Fibroblast of skin of abdomen (primary cell): ENCODE measurements at places on chromosomes 16 and 17.

GRCh38 chr16:74465281-74465680 lies 44.0 kb upstream of the CLEC18B start:
- no peak for DNase-seq

GRCh38 chr17:42188749-42189650 lies 3.7 kb upstream of the HCRT start:
- DNase-seq: no peak

- DNase-seq: no peak
These were observed 130.2 kb downstream of the STX8 start for GRCh38 chr17:9445424-9445823.

DNA sequence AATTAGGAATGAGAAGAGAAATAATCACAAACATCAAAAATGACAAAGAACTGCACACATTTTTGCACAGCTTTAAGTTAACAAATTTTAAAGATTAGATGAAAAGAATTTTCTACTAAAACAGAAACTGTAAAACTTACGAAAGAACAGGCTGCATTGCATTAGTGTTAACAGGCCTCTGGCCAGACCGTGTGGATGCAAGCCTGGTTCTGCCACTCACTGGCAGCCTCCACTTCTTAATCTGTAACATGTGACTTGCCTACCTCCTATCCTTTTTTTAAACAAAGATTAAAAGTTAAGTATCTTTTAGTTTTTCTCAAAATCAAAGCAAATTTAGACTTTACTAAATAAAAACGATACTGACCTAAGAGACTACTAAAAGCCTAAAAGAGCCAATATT lies 37.5 kb downstream of the CREBBP start:
- peak; percentile 33 for DNase-seq

DNA sequence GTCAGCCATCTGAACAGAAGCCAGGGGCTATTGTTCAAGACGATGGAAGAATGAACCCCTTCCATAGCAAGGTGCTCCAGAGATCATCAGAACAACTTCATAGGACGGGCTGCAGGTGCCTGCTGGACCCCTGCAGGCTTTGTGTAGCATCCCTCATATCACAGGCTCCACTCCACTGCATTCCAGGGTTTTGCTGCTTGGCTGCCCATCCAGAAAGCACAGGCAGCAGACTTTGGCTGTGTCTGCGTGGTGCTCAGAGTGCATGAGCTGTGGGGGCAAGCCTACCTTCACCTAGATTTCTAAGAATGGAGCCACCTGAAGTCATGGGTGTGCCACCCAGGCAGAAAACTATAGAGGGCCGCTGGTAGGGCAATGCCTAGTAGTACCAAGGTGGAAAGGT lies 93.9 kb upstream of the NLRP1 start:
- DNase-seq: no peak

DNA sequence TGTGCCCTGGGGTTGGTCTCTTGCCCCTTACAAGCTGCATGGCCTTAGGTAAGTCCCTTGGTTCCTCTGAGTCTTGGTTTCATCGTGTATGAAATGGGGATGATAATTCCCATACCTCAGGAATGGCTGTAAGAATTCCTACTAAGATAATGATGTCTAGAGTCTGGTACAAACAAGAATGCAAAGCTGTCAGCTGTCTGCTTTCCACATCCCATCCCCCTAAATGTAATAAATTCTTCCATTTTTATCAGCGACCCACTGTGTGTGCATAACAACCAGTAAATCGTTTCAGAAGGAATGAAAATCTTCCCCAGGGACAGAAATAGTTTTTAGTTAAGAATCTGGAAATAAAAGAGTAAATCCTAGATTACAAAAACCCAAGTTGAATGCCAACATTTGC lies 95.4 kb downstream of the CPPED1 start:
- no peak for DNase-seq

GRCh38 chr17:4998027-4998731 lies 429 bp downstream of the KIF1C start:
- no peak for DNase-seq

DNA sequence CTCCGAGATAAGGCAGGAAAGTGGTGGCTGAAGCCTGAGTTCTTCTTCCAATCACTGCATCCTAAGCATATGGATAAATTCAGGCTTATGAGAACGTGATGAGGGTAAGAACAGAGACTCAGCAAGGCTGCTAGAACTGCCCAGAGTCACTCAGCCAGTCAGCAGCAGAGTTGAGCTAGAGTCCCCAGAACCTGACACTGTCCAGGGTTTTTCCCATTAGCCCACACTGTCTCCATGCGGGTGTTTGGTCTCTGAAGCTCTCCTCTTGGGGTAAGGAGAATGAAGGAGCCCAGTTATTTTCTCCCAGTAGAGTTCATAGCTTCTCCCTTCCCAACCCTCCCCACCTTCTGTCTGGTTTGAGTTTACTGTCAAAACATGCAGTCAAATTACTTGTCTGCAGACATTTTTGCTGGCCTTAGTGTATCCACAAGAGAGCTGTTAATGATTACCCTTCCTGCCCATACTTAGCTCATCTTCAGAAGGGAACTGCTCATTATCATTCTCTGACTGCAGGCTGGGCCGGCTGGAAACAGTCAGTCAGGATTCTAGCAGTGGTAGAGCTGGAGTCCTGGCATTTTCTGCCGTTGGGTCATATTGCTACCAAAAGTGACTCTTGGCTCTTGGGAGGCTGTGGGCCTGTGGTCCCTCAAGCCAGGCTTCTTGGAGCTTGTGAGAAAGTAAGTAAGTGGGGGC lies 460.0 kb downstream of the HS3ST3B1 start:
- DNase-seq: peak; percentile 67

DNA sequence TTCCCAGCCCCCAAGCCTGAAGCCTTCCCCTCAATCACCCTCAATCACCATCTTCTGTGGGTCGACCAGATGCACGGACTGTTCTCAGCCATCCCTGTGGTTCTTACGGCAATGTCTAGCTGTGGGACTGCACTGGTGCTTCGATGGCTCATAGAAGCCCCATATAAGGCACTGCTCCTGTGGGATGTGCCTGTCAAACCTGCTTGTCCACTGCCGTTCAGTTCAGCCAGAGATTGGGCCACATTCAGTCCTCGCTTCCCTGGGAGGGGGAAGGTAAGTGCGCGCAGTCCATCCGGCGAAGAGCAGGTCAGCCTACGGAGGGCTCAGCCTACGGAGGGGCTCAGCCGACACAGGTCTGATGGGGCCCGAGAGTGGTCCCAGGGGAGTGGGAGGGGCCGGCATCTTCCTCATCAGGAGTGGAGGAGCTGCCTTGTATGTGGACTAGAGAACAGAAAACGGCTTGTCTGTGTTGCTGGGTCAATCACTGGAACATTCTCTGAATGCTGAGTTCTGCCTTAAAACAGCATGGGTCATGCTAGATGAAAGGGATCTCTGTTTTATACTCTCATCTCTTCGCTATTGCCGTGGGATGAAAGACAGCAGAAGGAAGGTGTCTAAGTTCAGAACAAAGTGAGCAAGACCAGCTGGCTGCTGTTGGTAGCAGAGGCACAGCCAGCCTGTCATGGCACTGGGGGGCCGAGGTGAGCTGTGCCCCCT lies at the start of gene CARD14:
Gene CARD14 (plus strand): TSS at position 247 of the 717 bp plus-strand sequence. CDS start 11,409 bp downstream, outside the sequence.
- DNase-seq: no peak

DNA sequence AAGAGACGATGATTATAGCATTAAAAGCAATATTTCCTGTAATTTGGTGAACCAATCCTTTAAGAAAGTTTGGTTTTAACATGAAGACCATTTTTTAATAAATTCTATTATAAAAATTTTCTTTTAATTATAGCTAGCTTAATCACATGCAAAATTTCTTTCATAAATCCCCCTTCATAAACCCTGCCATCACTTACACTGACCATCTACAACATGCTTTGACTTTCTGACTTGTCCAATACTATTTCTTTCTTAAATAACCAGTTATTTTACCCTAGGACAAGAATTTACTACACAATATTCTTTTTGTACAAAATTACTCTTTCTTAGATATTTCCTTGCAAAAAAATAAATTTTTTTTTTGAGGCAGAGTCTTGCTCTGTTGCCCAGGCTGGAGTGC lies 1334.8 kb downstream of the CDH11 start:
- no peak for DNase-seq

DNA sequence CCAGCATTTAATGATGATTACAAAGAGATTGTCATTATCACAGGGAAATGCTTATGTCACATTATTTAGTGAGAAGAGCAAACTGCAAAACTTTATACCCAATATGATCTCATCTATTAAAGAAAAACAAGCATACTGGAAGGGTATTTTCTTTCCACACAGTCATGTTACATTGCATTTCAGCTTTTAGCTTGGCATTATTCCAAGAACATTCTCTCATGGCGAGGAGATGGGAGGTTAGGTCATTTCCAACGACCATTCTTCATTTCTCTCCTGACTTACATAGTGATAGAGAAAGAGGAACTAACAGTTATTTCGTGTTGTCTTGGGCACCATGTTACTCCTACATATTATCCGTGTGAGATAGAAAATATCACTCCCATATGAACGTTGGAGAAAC lies 309.4 kb upstream of the XYLT1 start:
- no peak for DNase-seq

- peak; percentile 74 for DNase-seq
These were observed 1.7 kb upstream of the LASP1 start for GRCh38 chr17:38867968-38868816.

- no peak for DNase-seq
These were observed 17.1 kb downstream of the MINK1 start for GRCh38 chr17:4850246-4850645.

GRCh38 chr16:48531011-48531962 lies 78.7 kb downstream of the N4BP1 start:
- DNase-seq: peak; percentile 78
